ENCODE measurements at places on chromosomes 2 and 18.

DNA sequence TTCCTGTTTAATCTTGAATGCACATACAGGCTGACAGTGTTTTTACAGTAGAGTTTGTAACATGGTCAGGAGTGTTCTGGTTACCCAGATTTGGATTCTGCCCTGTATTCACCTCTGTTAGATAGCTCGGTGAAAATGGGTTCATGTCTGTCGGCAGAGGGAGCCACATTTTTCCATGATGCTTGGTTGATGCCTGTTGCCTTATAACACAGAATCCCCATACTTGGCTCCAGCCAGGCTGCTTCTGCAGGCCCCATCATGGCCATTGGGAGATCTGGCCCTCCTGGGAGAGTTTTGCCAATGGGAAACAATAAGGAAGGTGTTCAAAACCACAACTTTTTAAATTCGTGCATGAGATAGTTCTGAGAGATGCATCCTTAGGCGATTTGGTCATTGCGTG is 78.1 kb downstream of the WDSUB1 start:
- DNase-seq = no peak

GRCh38 chr2:3034396-3034795 is 343.2 kb downstream of the EIPR1 start:
- no peak for DNase-seq

- DNase-seq = no peak
Observed at GRCh38 chr18:9861157-9861556, 24.6 kb upstream of the TXNDC2 start.

DNA sequence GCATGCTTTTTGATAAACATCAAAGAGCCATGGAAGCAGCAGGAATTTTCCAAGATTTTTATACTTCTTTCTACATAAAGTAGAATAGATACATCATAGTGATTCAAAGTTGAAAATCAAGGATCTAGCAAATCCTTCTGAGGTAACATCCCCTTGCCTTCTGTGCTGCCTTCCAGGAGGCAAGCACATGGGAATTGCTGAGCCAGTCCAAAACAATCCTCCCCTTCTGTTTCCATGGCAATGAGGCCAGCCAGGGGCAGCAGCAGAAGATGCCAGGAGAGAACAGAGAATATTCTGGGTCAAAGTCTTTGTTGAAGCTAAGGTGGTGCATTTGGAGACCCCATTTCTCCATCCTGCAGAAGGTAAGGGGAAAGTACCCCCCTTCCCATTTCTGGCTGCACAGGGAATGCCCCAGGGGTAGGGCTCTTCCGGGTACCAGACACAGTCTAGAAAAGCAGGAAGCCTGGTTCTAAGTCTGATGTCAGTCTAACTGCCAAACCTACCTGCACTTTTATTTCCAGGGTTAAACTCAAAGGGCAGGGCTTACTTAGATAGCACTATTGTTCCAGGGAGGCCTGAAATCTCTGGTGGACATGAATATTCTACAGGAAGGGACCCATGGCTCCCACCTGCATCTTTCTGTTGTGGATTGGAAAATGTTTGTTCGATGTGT is 22.1 kb downstream of the CENPA start:
- no peak for DNase-seq

GRCh38 chr2:103132536-103133217 is 370.8 kb downstream of the TMEM182 start:
- DNase-seq = no peak

DNA sequence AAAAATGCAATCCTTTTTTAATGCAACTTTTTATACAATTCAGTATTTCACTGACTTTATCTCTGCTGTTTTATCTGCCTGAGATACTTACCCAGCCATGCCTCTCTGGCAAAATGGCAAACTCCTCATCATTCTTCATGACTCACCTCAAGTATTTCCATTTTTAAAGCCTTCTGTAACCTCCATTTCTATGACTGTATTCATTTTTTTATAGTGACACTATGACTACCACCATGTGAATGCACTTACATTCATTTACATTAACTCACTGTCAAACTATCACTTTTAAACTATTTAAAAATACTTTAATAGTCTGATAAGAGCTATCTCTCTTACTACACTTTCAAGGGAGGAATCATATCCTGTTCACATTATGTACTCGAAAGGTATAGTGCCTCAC is 99.4 kb upstream of the SCN7A start:
- DNase-seq = no peak
